ENCODE measurements at places on chromosomes 5 and 9.

GRCh38 chr5:149800633-149801032, 70.5 kb downstream of the PPARGC1B start:
- DNase-seq: no peak

DNA sequence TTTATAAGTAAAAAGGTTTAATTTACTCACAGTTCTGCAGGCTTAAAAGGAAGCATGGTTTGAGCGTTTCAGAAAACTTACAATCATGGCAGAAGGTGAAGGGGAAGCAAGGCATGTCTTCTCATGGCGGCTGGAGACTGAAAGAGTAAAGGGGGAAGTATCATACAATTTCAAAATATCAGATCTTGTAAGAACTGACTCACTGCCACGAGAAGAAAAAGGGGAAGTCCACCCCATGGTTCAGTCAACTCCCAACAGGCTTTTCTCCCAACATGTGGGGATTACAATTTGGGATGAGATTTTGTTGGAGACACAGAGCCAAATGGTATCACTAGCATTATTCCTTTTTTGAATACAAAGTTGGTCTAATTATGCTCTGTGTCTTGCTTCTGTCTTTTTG, 627.9 kb upstream of the ST8SIA4 start:
- no peak for DNase-seq

DNA sequence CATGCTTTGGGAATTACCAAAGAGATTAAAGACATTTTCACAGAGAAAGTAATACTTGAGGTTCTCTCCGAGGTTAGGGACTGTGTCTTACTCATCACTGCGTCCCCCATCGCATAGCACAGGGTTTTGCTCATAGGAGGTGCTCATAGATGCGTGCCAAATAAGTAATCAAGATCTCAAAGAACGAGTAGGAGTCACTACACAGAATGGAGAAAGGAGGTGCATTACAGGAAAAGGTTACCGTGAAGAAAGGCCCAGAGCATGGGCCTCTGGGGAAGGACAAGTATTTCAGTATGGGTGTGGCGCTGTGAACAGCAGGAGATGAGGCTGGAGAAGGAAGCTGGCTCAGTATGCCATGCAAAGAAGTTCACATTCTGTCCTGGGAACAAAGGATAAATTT, 182.4 kb downstream of the ACTL7B start:
- DNase-seq: no peak

DNA sequence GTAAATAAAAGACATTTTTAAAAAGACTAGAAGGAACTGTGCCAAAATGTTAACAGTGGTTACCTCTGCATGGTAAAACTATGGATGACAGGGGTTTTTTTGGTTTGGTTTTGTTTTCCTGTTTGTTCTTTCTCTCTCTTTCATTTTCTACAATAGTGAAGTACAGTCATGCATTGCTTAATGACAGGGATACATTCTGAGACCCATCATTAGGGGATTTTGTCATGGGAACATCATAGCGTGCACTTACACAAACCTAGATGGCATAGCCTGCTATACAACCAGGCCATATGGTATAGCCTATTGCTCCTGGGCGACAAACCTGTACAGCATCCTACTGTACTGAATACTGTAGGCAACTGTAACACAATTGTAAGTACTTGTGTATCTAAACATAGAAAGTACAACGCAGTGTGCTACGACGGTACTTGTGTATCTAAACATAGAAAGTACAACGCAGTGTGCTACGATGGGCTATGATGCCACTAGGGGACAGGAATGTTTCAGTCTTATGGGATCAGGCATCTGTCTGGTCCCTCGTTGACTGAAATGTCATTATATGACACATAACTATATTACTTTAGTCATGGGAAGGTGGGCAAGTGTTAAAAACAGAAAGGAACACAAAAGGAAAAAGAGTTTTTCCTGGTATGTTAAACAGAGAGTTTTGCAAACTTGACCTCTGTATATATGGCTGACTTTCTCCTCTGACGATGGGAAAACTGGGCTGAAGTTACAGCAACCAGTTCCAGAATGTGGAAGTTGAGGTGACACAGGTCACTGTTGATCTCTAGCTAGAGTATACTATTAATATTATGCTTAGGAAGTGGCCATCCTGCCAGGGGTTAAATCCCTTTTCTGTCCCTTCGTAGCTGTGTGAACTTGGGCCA, 7.4 kb upstream of the ADAM19 start:
- DNase-seq: no peak

DNA sequence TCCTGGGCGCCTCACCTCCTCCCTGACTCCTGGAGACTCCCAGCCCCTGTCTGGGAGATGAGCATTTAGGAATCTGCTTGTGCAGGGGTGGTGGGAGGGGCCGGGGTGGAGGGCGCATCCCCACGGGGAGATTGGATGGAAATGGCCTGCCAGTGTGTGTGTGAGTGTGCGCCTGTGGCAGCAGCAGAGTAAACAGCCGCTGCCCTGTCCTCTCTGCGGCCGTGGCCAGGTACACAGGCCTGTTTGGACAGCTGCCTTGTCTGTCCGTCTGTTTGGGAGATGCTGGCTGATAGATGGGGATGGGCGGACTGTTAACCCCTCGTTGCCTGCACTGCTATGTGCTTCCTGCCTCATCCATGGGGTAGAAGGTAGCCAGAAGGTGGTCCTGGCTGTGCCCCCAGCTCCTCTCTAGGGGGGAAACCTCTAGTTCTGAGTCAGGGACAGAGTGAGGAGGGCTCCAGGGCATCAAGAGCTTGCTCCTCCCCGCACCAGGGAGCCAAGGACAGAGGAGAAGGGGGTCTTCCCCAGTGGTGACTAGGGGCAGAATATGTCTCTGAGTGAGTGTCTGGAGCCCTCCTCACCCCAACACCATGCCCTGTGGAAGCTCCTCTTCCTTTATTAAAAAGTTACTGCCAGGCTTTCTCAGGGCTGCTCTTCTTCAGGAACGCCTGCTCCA, 60.1 kb downstream of the LMX1B start:
- DNase-seq: no peak

- DNase-seq: no peak
Measured at GRCh38 chr5:66987126-66987525, 209.5 kb downstream of the CD180 start.

GRCh38 chr9:132425675-132426062, 15.7 kb downstream of the CFAP77 start:
- DNase-seq: no peak

DNA sequence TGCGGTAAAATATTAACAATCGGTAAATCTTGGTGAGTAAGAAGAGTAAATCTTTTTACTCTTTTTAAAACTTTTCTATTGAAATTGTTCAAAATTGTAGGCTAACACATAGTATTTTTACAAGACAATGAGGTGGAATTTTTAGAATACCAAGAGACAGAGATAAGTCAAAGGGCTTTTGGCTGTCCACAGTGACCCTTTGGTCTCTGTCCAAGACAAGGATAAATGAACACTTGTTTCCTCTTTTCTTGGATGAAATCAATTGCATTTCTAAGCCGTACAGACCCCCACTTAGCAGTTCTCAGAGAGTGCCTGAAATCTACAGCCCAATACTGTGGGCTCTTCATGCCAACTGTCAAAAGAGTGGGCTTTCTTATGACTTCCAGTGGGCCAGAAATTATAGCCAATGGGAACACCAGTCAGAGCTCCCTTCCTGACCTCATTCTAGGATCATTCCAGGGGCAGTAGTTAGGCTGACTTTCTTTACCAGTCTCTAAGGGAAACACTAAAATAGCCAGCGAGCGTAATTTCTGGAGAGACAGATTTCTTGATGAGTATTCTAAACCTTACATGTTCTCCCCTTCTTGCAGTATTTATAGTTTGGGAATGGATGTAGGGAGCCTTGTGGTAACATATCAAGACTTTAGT, 74.1 kb downstream of the GALNT10 start:
- no peak for DNase-seq

- no peak for DNase-seq
Measured at GRCh38 chr9:101791938-101792337, 53.5 kb upstream of the GRIN3A start.

GRCh38 chr5:126103868-126104267, 319.3 kb upstream of the GRAMD2B start:
- DNase-seq: no peak

DNA sequence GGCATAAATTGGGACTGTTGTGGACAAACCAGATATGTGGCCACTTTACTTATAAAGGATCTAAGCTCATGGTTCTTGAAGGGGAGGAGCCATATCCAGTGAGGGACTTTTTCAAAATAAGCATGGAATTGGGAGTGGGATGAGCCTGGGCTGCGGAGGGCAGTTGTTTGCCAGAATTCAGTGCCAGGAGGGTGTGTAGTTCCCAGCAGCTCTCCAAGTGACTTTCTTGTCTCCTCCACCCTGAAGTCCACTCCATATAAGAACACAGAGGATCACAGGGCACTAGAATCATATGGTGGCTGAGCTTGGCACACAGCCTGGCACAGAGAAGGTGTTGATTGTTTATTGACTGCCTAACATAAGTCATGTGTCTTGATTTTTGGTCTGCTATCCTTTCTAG, 121.1 kb downstream of the CAVIN4 start:
- no peak for DNase-seq

GRCh38 chr9:78030553-78031443, 813 bp downstream of the GNAQ start:
- DNase-seq: peak; percentile 36

DNA sequence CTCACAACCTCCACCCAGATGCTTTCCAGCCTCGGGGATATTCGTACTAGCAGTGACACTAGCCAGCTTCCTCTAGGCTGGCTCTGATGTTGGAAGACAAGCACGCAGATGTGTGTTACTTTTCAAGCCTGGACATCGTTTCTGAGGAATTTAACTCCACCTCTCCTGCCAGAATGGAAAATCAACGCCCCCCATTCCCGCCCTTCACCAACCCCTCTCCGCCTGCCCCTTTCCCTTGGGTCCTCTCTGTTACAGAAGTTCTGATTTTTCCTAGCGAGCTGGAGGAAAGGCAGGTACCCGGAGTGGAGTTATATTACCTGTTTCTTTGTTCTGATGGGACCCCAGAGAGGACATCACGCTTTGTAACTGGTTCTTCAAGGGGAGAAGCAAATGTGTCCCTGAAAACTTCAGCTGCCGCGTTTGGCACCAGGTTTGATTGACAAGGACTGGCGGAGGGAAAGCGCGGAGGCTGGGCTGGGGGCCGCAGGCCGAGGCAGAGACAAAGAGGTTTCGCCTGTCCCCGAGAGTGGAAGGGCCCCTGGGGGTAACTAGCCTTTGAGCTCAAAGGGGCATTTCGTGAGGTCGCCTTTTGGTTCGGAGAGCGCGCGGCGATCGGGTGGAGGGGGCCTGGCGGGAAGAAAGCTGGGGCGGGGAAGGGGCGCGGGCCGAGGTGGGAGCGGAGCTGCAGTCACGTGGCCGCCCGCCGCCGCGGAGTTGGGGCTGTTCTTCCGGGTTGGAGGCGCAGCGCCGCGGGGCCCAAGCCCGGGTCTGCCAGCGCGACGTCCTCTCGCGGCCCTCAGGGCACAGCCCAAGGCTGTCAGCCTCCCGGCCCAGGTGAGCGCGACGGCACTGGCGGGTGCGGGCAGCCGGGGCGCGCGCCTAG, at the start of gene NNT:
TSS of gene NNT (plus strand) at position 720 of the 883 bp plus-strand sequence. CDS start 6,016 bp downstream, outside the sequence.
- peak; percentile 48 for DNase-seq

DNA sequence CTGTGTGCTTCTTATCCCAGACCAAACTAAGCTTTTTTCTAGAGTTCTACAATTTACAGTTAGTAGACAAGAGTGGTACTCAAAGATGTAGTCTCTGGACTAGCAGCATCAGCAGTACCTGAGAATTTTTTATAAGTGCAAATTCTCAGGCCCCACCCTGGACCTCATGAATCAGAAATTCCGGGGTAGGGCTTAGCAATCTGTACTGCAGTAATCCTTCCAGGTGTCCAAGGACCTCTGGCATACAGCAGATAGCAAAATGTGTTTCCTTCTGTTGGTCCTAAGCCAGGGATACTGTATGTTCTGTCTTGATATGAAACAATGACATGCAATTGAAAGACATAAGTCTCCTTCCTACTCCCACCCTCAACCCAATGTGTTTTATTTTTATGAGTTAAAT, 194.3 kb downstream of the MSX2 start:
- no peak for DNase-seq

- no peak for DNase-seq
Measured at GRCh38 chr9:110815361-110815760, 146.8 kb downstream of the MUSK start.

- DNase-seq: no peak
Measured at GRCh38 chr9:98187926-98188325, 4.5 kb downstream of the CORO2A start.

DNA sequence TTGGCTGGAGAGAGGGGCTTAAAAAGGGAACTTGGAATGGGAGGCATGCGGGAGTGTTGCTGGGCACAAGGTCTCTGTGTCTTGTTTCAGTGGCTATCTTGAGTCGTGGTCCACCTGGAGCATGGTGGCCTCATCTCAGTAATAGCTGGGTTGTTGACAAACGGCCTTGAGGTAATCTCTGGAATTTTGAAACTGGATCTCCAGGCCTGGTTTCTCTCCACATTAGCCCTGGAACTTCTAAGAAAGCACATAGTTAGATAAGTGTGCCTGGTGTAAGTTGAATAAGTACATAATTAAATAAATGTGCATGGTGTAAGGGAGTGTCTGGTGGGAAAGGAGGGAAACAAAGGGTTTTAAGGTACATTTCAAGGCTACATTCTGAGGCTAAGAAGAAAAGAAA, 62.2 kb downstream of the INIP start:
- DNase-seq: no peak

DNA sequence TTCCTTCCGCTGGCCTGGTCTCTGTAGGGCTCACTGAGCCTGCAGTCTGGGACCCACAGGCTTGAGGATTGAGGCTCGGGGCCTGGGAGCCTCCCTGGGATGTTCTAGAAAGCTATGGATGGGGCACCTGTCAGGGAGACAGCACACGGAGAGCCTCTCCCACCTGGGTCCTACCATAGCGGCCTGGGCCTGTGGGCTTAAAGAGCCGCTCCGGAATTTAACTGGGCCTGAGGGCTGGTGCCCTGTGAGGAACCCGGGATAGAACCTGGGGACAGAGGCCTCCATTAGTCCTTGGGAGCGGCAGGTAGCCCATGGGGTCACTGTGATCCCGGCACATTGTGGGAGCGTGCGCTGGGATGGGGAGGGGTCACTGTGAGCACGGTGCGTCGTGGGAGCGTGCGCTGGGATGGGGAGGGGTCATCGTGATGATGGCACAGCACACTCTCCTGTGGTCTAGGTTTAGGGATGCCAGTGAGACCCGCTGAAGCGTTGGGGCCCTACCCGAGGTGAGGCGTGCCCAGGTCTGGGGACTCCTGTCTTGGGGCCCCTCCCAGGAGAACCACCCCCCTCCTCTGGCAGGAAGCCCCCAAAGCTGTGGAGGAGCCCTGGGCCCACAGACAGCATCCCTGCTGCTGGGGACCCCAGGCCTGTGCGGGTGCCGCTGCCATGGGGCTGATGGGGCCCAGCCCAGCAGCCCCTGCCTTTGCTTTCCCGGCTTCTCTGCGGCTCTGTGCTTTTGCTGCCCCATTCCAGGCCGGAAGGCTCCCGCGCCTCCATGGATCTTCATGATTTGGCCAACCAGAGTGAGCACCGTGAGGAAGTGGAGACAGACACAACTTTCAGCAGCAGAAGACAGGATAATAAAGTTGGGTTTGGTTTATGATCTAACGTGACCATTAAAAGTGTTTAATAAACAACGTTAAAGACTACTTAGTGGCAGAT, 3.4 kb upstream of the CEP72 start:
- DNase-seq: no peak
